NCI-H446 treated with DMSO at 0.1 percent for 48 hours (cell line): ENCODE measurements at places on chromosomes 4 and X.

DNA sequence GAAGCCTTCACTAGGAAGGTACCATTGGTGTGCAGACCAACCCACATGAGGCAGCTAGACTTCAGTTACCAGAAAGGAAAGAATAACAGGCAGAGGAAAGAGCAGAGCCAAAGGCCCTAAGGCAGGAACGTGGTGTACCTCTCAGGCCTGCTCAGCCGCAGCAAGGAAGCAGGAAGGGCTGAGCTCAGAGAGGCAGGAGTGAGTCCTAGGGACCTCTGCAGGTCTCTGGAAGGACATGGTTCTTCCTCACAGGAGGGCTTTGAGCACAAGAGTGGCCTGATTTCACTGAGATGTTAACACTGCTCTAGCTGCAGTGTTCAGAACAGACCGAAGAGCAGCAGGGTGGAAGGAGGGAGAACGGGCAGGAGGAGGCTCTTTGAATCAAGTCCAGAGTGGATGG, 124.6 kb downstream of the DCHS2 start:
- DNase-seq, result no peak

DNA sequence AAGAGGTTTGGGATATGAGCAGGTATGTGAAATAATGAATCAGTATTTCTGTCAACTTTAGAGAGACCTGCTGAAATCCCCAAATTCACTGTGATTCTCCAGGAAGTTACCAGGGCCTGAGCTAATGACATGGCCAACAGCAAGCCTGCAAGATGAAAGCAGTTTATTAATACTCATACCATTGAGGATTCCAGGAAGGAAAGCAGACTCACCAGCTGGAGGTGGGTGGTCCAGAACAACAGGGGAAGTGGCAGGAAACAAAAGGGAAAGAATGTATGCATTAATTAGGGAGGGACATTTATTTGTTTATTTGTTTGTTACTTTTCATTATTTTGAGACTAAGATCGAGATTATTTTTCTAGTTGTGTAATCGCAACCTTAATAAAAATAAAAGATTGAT, 196.6 kb upstream of the AGA start:
- DNase-seq, result no peak

- DNase-seq, result no peak
Measured at GRCh38 chr4:96170198-96170597, 330.3 kb downstream of the PDHA2 start.

GRCh38 chrX:102651242-102652011, at the start of gene GPRASP1:
GPRASP1 (plus strand) TSS chrX:102651483; CDS start chrX:102653914, 2,431 bp downstream.
- no peak for DNase-seq

GRCh38 chr4:112069110-112069509, 76.1 kb upstream of the FAM241A start:
- no peak for DNase-seq

DNA sequence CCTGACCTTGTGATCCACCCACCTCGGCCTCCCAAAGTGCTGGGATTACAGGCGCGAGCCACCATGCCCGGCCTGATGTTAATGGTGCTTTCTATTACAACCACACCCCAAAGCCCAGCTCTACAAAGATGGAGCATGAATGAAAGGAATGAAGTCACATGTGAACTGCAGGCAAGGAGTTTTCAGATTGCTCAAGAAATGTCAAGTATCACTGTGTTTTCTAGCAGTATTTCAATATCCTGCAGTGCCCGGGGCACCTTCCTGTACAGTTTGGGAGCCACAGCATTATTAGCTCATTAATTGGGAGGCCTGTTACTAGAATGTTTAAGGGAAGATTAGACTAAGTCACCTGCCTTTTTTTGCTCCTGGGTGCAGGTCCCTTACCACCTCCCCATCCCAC, 40.1 kb downstream of the PRIMPOL start:
- DNase-seq, result no peak

- DNase-seq, result no peak
Measured at GRCh38 chrX:67328476-67328875, 215.3 kb upstream of the AR start.

DNA sequence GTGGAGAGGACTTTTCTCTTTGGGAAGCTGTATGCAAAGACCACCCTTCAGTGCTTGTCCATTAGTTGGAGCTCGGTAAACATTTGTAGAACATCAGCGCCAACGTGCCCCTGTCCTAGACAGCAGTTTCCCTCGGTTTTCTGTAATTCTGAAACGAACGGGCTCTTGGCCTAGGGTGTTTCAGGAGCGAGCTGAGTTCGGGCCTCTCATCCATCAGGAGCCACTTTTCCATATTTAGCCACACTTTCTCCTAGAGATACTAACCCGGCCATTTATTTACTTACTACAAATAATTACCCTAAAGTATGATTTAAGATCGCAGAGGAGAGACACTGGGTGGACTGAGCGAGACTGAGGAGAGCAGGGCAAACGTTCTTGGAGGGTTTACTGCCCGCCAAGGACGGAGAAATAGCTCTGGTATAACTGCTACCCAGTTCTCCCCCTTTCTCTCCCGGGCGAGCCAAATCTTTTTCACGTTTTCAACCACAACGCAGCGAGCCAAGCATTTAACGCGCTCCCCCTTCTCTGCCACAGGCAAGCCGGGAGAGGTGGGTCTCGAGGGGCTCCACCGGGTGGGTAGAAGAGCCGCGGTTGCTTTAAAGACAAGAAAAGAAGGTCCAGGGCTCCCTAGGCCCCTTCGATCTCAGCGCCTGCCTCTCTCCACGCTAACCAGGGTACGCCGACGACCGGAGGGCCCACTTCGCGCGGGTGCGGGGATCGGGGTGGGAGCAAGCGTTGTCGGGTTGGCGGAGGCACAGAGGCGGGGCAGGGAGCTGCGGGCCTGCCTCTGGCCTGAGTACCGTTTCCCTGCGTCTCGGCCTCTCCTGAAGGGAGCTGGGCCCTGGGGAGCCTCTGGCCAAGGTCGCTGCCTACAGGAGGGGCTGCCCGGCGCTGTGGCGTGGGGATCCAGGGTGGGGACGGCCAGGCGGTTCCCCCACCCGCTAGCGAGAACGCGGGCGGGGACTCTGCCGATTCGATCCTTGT, 10.8 kb upstream of the PITX2 start:
- no peak for DNase-seq

DNA sequence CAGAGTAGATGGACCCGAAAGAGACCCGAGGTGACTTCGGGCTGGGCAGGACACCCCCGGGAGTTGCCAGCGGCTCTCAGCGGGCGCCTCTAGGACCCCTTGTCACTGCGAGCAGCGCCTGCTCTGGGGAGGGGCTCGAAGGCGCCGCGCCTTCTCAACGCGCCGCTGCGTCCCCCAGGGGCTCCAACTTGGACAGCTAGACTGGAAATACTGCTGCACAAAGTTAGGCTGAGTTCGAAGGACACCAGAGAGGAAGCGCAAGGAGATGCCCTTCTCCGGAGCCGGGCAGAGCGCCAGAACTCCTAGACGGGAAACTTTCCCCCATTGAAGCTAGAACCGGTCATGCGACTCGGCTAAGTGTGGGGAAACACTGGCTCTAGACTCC, 493 bp upstream of the KCNIP4 start:
- DNase-seq, result no peak

DNA sequence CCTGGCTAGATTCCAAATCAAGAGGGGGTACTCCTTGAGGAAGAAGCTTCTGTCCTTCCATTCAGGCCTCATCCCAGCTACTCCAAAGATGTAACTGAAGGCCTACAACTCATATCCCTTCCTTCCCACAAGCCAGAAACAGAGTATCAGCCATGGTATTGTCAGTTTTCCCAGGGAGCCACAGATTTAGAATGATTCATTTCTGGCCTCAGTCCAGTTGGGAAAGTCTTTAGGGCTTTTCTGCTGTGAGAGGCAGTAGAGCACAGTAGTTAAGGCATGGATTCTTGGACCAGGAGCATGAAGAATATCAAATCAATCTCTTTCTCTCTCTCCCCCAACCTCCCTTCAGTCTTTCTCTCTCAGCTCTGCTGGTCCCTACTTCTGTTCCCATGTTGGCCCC, 505.0 kb downstream of the BCOR start:
- DNase-seq, result peak; percentile 20

GRCh38 chrX:50536955-50537354, 66.3 kb upstream of the DGKK start:
- no peak for DNase-seq

GRCh38 chr4:41681054-41681453, 67.5 kb downstream of the PHOX2B start:
- DNase-seq, result no peak

DNA sequence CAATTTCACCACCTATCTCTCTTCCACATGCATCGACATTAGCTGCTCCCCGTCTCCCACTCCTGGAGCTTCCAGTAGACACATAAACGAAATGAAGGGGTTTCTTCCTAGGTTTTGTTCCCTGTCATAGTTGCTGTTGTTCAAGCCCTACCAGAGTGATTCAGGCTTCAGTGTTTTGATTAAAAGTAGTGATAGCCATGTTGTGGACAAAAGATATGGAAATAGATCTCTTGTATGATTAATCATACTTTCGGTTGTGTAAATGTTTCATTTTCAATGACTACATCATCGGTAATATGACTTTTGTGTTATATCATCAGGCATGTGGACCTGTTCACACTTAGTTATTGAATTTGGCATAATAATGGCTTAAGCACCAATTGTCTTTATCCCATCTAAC, 96.5 kb upstream of the KLF3 start:
- DNase-seq, result no peak

DNA sequence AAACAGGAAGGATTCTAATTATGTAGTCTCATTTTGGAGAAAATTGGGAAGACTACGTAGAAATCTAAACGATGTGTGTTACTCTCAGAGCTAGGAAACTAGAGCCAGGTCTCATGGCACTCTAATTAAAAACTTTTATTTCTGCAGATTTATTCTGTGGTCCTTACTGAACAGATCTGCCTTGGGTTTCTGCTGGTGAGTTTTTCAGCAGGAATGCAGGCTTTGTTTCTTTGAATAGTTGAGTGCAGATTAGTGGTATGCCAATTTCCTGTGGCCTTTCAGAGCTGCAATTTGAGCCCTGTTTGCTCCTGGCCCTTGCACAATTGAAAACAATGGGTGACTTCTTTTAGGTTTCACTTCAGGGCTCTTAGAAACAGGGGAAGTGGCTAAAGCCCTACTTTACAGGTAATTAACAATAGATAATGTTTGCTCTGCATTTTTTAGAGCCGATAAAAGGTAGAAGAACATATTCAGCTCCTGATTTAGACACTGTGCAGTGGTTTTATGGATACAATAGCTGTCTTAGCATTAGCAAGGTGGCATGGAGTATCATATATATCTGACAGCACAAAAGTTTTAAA, 21.8 kb downstream of the SPRY1 start:
- no peak for DNase-seq
